Renal pelvis (tissue), 12 donors: ENCODE measurements at places on chromosomes 12 and 14. TPM values are rescaled to one million over a fixed set of nuclear protein-coding genes. Genes with fewer than 3 reads are reported as not detected.

DNA sequence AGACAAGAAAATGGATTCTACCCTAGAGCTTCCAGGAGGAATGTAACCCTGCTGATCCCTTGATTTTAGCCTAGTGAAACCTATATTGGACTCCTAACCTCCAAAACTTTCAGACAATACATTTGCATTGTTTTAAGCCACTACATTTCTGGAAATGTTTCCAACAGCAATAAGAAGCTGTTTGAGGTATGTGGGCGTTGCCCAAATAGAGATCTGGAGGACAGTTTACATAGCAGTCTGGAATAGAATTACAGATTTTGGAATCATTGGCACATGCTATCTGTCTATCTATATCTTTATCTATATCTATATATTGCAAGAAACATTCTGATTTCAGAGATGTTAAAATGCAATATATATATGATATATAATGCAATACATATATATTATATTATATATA is 42.4 kb upstream of the EGLN3 start:
- no peak for DNase-seq

- DNase-seq, result no peak
Measured at GRCh38 chr14:64541261-64541971, 875 bp downstream of the HSPA2 start.

GRCh38 chr14:105323663-105324062 is 9.1 kb downstream of the PACS2 start:
- no peak for DNase-seq

DNA sequence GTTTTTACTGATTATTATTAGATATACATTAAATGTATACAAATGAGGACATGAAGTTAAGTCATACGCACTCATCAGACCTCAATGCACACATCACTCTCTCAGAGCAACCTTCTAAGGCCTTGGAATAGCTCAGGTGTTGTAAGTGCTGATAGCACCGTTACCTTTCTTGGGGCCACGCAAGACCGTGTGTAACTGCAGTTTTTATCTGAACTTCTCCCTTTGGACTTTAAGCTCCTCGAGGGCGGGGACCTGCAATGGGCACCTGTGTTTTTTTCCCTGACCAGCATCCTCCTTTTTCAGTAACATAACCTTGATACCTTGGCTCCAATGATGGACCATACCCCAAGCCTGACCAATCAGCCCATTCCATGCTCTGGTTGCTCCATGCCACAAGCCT is 136.5 kb upstream of the TMCC3 start:
- no peak for DNase-seq

GRCh38 chr12:38720661-38721060 is 184.7 kb downstream of the CPNE8 start:
- no peak for DNase-seq

DNA sequence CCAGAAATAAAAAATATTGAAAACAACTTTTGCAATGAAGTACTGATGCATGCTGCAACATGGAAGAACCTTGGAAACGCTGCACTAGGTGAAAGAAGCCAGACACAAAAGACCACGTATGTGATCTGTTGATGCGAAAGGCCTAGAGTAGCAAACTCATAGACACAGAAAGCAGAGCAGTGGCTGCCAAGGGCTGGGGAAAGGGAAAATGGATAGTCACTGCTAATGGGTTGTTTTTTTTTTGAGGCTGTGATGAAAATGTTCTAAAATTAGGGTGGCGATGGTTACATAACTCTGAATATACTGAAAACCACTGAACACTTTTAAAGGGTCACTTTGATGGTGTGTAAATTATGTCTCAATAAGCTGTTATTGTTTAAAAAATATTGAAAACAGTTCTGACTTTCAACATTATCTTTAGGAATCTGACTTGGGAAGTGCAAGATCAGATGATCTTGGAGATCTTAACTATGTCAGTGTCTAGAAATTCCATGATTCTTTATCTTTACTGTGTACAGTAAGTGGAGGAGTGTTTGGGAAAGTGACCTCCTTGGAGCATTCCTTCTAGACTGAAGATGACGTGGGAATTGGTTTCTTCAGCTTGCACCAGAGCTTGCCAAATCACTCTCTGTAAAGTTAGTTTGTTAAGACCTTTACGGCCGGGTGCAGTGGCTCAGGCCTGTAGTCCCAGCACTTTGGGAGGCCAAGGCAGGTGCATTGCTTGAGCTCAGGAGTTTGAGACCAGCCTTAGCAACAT is 12.4 kb downstream of the MLXIP start:
- no peak for DNase-seq

DNA sequence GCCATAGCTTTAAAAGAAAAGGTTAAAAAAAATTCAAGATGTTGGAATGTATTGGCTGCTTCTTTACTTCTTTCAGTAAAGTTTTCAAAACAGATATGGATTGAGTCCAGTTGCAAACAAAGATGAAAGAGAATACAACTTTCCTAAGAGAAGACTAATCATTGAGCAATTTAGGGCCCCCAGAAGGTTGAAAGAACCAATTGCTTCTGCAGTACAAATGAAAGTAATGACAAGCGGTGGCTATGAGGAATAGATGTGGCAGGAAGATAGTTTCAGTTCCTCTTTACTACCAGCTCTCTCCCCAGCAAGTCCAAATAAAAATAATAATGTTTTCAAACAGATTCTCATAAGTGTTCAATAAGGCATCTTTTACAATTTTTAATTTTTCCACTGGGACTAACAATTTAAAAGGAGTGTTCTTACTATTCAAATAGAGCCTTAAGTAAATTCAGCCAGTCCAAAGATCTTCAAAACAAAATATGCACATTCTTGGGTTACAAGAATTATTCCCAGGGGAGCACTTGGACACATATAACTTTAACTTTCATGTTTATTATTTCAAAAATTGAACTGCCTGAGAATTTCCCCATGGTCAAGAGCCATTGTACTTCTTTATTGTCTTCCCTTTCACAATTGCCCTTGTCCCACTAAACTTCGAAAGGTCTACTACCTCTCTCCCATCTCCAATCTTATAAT is 62.3 kb upstream of the PPP1R12A start:
- no peak for DNase-seq

The CMTM5 gene
- polyA plus RNA-seq, result 3.1 TPM
